ENCODE measurements at places on chromosomes 12 and 14.

DNA sequence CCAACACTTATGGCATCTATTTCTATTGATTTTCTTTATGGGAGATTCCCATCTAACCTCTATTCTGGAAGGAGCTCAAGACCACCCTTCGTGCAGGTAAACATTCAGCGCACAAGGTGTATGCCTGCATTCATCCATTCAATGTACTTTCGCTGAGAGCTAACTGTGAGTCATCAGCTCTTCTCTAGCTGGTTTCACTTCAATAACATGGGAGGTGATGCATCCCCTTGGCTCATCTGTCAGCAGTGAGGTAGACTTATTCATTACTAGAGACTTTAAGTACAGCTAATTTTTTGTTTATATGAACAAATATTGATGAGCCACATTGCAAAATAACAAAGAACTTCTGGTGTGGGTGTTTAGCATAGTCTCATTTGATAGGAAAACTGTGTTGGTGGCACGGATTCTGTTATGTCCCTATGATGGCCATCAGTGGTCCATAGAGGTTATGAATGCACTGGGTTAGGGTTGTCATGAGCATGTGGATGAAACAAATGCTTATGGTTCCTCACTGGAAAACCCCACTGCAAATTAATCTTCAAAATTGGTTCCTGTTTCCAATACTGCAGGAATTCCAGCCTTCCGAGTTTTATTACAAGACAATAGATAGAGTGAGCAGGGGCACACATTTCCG is 1151.0 kb downstream of the BCL11B start:
- DNase-seq = no peak

- no peak for DNase-seq
Observed at GRCh38 chr14:42163136-42163535, 556.5 kb downstream of the LRFN5 start.

DNA sequence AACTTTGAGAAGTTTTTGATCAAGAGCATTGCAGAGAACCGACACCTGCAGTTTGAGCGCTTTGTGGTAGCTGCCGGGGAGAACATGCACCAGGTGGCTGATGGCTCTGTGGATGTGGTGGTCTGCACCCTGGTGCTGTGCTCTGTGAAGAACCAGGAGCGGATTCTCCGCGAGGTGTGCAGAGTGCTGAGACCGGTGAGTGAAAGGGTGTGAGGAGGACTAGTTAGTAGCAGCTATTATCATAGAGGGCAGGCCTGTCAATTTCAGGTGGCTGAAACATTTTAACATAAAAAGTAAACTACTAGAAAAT is 27.0 kb upstream of the HIGD1C start:
- no peak for DNase-seq

DNA sequence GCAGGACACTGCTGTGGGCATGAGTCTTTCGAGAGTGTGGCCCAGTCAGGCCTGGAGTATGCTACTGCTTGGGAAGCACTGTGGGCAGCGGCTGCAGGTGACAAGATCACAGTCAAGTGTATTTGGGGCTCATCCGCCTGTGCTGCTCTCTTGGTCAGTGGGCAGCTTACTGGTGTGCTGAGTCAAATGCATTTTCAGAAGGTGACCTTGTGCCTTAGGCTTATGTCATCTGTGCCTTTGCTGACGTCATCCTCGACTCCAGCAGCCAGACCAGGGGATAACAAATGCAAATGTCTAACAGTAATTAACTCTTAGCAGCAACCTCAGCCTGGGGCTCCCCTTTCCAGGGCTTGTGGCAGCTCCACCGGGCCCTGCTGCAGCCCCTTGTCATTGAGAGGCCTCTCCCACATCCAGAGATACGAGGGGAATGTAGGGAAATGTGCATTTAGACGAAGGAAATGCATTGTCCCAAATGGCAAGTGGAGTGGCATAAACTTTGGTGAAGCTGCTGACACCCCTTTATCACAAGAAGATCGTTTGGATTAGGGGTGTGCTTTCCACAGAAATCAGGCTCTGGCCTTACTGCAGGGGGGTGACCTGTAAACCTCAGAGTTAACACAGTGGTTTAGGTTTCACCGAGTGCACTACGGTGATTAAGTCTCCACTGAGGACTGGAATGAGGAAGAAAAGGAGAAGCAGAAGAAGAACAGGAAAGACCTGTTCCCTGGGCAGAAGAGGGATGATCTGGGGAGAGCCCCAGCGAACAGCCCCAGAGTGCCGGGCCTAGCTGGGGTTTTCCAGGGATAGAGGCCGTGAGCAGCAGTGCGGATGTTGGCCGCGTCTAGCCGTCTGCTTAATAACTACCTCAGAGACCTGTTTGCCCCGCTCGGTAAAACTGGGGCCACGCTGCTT is 39.7 kb downstream of the PSMA6 start:
- no peak for DNase-seq

GRCh38 chr12:64110864-64111263 is 111.2 kb downstream of the KICS2 start:
- no peak for DNase-seq

- no peak for DNase-seq
Observed at GRCh38 chr14:93160353-93160801, 24.3 kb downstream of the MOAP1 start.

GRCh38 chr14:102249041-102249440 is 55.9 kb downstream of the MOK start:
- no peak for DNase-seq

GRCh38 chr14:86892152-86892956 is 1100.6 kb downstream of the GALC start:
- no peak for DNase-seq

DNA sequence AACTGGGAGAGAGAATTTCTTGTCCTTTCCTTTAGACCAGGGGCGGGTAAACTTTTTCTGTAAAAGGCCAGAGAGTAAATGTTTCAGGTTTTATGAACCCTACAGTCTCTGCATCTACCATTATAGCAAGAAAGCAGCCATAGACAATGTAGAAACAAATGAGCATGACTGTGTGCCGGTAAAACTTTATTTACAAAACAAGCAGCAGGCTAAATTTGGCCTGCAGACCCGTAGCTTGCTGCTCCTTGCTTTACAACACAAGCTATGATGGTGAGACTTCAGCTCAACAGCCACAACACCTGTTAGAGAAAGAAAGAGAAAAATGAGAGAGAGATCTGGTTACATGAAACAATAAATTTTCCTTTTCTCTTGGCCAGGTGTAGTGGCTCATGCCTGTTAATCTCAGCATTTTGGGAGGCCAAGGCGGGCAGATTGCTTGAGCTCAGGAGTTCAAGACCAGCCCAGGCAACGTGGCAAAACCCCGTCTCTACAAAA is 4.2 kb upstream of the CDC42BPB start:
- DNase-seq = no peak

- DNase-seq = no peak
Observed at GRCh38 chr14:38951451-38951850, 151.6 kb downstream of the SEC23A start.

- DNase-seq = no peak
Observed at GRCh38 chr14:74843653-74844052, 32.3 kb downstream of the PROX2 start.

GRCh38 chr12:51953089-51953488 is 1.6 kb downstream of the ACVR1B start:
- no peak for DNase-seq

DNA sequence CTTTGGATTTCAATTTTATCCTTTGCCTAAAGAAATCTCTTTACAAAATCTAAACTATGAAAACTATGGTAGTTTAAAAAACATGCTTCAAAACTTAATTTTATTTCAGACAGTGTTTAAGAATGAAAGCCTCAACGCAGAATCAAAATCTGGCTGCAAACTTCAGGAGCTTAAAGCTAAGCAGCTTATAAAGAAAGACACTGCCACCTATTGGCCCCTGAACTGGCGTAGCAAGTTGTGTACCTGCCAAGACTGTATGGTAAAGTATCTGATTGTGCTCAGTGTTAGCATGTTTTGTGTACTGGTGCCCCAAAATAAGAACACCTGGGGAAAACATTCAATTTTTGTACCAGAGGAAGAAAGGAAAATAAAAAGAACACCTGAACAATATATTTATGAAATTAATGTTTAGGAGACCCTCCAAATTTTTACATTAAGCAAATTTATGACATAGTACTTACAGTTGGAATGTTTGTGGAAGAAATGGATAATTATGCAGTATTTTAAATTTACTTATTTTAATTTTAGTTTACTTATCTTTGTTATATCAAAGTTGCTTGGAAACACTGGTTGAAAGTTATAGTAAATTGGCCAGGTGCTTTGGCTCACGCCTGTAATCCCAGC is 12.2 kb downstream of the UBR7 start:
- peak; percentile 33 for DNase-seq

DNA sequence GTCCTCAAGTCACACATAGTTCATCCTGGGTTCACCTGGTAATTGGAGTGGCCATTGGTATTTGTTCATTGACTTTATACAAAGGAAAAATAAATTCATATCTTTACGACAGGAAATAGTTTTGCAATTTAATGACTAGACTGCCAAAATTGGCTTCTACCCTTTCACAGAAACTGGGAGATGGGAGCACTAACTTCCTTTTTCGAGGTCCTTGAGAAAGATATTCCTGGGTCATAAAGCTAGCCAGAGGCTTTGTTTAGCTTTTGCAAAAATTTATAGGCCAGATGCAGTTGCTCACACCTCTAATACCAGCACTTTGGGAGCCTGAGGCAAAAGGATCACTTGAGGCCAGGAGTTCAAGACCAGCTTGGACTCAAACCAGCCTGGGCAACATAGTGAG is 10.2 kb upstream of the OR11G2 start:
- DNase-seq = no peak

GRCh38 chr12:124847113-124848074 is 16.3 kb downstream of the SCARB1 start:
- no peak for DNase-seq

DNA sequence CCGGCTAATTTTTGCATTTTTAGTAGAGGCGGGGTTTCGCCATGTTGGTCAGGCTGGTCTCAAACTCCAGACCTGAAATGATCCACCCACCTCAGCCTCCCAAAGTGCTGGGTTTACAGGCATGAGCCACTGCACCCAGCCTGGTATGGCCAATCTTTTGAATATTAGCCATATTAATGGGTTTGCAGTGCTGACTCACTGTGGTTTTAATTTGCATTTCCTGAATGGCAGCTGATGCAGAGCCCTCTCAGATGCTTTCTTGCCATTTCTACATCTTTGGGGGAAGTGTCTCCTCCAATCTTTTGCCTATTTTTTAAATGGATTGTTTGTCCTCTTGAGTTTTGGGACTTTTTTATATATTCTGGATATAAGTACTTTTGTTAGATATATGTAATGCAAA is 55.5 kb upstream of the NPAS3 start:
- no peak for DNase-seq

All from effector memory CD8-positive, alpha-beta T cell (primary cell).